Right hindlimb (tissue), 1 donor: ENCODE measurements at places on chromosomes 4 and X.

- no peak for DNase-seq
Measured at GRCh38 chrX:39112143-39112542, 310.9 kb downstream of the MID1IP1 start.

DNA sequence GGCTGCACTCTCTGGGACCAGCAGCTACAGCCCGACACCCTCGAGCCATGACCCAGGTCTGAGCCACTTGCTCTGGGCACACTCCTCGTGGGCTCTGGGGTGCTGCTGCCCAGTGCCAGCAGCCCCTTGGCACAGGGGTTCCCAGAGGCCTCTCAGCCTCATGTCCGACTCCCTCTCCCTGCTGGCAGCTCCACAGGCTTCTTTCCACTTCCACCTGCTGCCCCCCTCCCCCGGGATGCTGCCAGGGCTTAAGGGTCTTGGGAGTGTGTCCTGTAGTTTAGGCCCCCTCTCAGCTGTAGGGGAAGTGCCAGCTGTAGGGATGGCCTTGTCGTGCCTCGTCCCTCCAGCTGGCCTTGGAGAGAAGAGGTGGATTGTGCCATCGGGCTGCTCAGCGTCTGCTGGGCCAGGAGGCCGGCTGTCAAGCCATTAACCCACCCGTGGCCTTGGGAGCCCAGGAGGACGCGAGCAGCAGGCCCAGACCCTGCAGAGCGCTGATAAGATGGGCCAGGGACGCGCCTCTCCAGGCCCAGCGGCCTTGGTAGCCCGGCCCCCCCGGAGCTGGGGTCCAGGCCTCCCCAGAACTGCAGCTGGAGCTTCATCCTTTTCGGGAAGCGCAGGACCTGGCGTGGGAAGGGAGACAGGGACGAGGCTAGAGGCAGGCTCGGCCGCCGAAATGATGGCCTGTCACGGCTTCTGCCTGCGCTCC lies 1.0 kb upstream of the USP27X start:
- DNase-seq, result no peak

GRCh38 chr4:151459375-151459774 lies 50.4 kb downstream of the FHIP1A start:
- DNase-seq, result no peak

GRCh38 chr4:2396781-2397368 lies 21.6 kb downstream of the ZFYVE28 start:
- no peak for DNase-seq

DNA sequence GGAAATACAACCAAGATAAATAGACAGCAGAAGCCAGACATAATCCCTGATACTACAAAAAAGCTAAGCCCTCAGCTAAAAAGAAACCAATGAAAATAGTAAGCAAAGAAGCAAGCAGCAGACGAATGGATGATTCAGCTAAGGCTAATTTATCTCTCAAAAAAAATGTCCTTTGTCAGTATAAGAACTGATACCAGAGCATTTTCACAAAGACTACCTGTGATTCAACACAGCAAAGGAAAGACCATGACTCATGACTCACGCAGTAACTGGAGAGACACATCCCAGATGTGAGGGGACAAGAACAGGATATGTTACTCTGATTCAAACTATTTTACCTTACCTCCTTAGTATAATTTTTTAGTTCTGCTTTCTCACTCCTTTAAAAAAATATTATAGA lies 22.7 kb upstream of the TMPRSS11F start:
- DNase-seq, result no peak

DNA sequence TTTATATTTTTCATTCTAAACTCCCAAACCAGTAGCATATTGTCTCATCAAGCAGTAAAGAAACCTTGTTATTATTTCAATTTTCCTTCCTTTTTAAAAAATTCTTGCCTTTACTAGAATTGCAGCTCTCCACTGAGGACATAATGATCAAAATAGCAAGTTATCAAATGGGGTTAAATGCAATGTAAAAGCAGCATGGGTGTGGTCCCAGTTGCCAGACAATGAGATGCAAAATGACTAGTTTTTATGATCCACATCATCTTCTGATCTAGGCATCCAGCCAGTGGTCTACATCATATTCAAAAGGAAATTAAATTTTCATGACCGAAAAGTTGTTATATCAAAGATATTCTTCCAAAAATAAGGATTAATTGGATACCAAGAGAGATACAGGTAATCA lies 427.9 kb upstream of the SMIM31 start:
- DNase-seq, result no peak

- DNase-seq, result no peak
Measured at GRCh38 chr4:3010998-3011397, 47.6 kb downstream of the GRK4 start.

DNA sequence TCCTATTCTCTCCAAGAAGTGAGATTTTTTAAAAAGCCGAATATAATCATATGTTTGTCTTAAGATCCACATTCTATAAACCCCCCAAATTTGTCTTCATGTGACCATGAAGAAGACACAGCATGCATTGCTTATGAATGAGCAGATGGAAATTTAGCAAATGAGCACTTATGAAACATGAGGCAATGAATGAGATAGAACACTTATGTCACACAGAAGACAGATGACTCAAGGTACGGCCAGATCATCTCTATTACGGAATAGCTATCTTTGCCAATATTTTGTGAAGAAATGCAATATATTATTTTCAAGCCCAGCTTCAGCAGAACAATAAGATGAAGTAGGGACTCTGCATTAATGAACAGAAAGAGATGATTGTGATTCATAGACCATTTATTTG lies 21.4 kb downstream of the PHEX start:
- no peak for DNase-seq

GRCh38 chr4:126899331-126899801 lies 733.4 kb upstream of the INTU start:
- DNase-seq, result peak; percentile 67

GRCh38 chr4:46870411-46870810 lies 38.6 kb downstream of the COX7B2 start:
- DNase-seq, result no peak

DNA sequence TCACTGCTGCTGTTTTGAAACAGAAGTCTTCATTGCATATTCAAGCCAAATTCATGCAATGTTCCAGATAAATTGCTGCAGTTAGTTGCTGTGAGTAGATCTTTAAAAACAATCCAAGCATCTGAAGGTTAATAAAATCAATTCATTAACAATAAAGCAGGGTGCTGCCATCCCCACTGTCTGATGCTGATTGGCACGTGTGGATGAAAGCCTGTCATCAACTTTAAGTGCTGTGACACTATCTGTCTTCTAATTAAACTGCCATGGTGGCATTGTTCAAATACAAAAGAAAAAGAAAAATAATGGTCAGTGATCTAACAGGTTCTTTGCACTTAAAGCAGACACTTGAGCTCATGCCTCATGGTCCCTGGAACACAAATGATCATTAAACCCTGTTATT lies 63.0 kb upstream of the MND1 start:
- DNase-seq, result no peak

- DNase-seq, result no peak
Measured at GRCh38 chr4:112245383-112245782, 13.8 kb downstream of the AP1AR start.

GRCh38 chr4:109390115-109390768 lies 43.4 kb upstream of the SEC24B start:
- DNase-seq, result no peak

- no peak for DNase-seq
Measured at GRCh38 chr4:184437565-184438265, 36.6 kb downstream of the IRF2 start.

- DNase-seq, result no peak
Measured at GRCh38 chr4:101156619-101157310, 190.6 kb downstream of the PPP3CA start.

DNA sequence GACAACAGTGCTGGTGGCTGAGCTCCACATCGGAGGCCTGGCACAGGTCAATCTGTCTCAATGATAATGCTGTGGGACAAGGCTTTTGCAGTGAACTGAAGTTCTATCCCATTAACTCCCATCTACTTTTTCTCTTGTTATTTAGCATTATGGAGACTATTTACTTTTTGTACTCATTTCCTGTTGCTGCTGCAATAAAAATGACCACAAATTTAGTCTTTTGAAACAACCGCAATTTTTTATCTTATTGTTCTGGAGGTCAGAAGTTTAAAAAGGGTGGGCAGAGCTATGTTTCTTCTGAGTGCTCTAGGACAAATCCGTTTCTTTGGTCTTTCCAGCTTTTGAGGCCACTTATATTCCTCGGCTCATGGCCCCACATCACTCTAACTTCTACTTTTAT lies 111.0 kb upstream of the PITX2 start:
- no peak for DNase-seq

DNA sequence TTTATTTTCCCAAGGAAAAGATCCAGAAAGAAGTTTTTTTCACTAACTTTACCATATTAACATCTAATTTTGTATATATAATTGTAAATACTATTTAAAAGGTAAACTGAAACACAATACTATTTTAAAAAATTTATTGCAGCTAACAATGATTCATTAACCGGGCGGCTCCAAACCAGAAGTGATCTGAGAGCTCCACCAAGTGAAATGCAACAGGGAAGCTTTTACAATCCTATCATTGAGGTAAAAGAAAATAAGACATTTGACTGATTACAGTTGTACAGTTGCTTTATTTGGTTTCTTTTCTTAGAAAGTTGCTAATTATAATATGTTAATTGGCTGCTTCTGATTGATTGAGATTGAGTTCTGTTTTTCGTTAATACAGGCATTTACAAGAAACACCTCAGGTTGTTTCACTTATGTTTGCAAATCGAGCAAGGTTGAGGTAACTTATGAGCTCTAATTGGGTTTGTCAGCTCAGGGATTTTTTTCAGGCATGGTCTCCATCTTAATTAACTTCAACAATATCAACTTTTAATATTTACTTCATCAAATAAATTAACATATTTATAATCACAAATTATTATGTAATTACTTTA lies 220.2 kb upstream of the UGT8 start:
- no peak for DNase-seq

DNA sequence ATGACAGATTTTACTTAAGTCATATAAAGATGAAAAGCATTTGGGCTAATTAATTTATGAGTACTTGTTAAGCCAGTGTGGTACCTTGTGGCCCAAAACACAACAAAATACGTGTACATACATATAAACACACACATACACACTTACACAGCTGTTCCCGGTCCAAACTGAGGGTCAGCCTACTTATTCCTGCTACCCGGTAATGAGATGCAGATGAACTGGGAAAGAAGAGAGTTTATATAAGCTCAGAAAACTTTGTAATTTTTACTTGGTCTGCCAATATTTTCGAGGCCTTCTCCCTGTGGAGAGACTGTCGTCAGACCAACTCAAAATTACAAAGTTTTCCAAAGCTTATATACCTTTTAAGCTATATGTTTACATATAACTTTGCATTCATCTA lies 25.8 kb upstream of the PBDC1 start:
- DNase-seq, result peak; percentile 16

DNA sequence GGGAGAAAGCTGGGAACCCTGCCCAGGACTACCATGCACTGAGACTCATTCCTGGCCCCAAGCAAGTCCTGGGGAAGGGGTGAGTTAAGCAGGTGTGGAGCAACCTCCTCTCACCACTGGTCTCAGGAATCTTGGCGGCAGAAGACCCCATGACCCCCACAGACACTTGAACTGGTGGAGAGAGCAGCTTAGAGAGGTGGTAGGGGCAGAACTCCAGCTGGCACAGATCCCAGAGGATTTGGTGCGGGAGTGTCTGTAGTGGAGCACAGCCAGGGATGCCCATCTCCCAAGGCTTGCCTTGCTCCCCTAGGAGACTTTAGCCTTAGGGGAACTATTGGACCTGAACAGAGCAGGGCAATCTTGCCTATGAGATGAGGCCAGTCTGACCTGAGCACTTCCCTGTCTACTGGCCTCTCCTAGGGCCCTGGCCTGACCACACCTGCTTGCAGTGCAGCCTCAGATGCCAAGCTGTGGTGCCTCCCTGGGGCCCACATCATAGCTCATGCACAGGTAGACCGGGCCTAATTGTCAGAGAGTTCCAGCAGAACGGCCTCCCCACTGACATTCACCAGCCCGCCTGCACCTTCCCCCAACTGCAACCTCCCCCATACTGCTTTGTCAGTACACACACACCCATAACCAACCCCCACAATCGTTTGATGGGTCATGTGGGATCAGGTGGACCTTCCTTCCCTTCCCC lies 78.0 kb downstream of the NAA11 start:
- DNase-seq, result no peak

GRCh38 chr4:67380154-67380553 lies 165.1 kb downstream of the CENPC start:
- no peak for DNase-seq

DNA sequence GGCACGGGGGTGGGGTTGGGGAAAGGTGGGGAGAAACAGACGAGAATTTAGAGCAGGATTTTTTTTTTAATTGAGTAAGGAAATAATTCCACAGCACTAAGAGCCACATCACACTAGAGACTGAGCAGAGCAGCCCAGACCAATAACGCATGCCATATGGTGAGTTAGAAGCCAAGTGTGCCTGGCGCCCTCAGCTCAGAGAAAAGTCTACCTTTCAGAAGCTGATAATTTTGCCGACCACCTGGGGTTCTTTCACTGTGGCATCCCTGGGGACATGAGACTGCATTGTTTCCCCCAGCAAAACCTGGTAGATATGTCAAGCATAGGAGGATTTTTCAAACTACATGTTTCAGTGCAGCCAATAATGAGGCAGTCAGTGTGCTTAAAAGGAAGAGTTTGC lies 516.8 kb downstream of the SMARCA1 start:
- no peak for DNase-seq

- no peak for DNase-seq
Measured at GRCh38 chr4:10003666-10004065, 17.6 kb downstream of the SLC2A9 start.

- DNase-seq, result no peak
Measured at GRCh38 chr4:77148078-77148477, 8.9 kb upstream of the CCNG2 start.

GRCh38 chrX:15820106-15821073 lies 30.1 kb downstream of the ZRSR2 start:
- no peak for DNase-seq

DNA sequence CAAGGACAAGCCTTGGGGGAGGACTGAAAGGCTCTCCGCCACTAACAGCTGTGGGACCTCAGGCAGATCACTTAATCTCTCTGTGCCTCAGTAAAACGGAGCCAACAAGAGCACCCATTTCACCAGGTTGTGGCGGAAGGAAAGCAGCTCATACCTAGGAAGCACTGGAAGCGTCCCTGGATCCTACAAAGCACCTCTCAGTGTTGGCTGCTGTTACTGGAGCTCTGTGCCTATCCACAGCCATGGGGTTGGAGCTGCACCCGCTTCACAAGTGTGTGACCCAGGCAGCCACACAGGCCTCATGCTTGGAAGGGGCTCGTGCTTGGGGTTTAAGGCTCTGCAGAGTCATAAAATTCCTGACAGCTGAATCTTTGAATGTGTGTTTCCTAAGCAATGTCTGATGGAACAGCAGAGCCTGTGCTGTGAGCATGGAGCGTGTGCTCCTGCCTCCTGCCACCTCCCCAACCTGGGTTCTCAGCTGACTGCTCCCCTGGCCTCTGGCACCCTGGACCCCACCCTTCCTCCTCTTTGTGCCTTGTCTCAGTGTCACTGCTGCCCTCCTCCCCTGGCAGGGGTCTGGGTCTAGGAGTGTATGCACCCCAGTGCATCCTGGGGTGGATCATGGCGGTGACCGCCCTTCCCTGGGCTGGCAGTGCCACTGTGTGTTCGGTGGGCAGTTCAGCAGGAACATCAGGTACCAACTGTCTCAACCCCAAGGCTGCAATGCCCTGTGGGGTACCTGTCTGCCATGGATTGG lies 14.4 kb upstream of the MAN2B2 start:
- DNase-seq, result no peak
